Bronchial smooth muscle cell (primary cell): ENCODE measurements at places on chromosomes 7 and 10. TPM values are rescaled to one million over a fixed set of nuclear protein-coding genes. Genes with fewer than 3 reads are reported as not detected.

The ITGB1 gene
- total RNA-seq, result 1,533 and 2,633 TPM in 2 replicates

The CALCR gene
- not detected in 2 replicates for total RNA-seq

The KCP gene
- 0.32 and 0.34 TPM in 2 replicates for total RNA-seq

The GRM8 gene
- total RNA-seq, result not detected in 2 replicates

The HIPK2 gene
- total RNA-seq, result 6.5 and 10.1 TPM in 2 replicates

The KLF14 gene
- total RNA-seq, result under 0.01 TPM in 1 of 2 replicates, not detected in the other
